ENCODE measurements at places on chromosomes 12 and 14. TPM values are rescaled to one million over a fixed set of nuclear protein-coding genes. Genes with fewer than 3 reads are reported as not detected.

GRCh38 chr14:30385925-30386324, 173.0 kb upstream of the G2E3 start:
- DNase-seq, result no peak

DNA sequence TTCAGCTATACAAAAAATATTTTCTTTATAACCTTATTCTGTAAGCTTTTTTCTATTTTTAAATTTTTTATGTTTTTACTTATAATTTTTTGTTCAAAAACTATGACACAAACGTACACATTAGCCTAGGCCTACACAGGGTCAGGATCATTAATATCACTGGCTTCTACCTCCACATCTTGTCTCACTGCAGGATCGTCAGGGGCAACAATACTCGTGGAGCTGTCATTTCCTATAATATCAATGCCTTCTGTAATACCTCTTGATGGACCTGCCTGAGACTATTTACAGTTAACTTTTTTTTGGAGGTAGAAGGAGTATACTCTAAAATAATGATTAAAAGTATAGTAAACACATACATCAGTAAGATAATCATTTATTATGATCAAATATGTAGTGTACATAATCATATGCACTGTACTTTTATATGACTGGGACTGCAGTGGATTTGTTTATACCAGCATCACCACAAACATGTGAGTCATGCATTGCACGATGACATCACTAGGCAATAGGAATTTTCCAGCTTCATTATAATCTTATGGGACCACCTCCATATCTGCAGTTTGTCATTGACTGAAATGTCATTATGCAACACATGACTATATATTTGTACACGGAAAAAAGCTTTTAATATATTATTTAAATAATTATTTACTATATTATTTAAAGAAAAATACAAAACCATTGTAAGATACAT, 18.5 kb upstream of the PMCH start:
- no peak for DNase-seq

- no peak for DNase-seq
Observed at GRCh38 chr14:64708148-64709004, 4.2 kb downstream of the PLEKHG3 start.

DNA sequence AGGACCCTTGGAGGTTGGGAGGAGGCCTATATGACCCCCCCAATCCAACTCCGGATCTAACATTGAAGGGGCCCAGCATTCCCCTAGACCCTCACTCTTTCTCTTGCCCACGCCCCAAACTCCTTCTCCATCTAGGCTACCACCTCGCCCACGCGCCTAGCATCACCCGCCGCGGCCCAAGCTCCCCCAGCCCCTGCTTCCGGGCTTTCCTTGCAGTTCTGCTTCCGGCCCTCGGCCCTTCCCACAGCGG, 445 bp downstream of the CERS5 start:
- DNase-seq, result no peak

DNA sequence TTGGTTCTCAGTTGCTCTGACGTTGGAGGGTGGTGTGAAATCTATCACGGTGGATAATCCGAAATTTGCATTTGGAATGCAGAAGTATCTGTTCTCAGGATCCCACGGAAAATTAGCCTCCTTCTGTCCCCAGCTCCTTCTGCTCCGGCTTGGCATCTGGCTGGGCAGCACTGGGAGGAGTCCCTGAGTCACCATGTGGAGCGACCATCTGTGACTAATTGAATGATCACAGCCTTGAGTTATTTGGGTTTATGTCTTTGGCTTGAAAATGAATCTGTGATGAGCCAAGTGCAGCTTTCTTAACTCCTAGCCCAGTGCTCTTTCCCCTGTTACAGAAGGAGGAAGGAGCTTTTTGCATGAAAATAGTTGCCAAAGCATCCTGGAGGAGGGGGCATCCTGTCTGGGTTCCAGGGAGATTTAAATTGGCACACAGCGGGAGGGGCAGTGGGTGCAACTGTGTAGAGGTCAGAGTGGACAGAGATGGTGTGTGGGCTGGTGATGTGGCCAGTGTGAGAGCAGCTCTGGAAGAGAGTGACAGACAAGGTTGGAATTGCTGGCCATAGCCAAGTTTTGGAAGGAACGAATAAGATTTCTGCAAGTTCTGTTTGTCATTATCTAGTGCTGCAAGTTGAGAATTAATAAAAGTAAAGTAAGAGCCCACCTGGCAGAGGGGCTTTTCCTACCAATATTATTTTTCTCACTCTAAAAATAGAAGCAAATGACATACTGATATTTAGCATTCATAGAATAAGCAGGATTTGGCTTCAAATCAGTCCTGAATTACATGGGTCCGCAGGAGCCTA, 74.4 kb downstream of the SLC24A4 start:
- DNase-seq, result no peak

- DNase-seq, result no peak
Observed at GRCh38 chr12:5868625-5869295, 76.3 kb downstream of the ANO2 start.

DNA sequence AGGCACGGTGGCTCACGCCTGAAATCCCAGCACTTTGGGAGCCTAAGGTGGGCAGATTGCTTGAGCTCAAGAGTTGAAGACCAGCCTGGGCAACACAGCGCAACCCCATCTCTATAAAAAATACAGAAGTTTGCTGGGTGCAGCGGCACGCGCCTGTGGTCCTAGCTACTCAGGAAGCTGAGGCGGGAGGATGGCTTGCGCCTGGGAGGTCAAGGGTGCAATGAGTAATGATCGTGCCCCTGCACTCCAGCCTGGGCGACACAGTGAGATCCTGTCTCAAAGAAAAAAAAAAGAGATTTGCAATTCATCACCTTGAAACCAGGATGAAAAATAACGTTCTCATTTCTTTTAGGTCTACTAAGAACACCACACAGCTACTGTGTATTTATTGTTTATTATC, 4.0 kb downstream of the STX2 start:
- DNase-seq, result no peak

GRCh38 chr12:126588586-126589249, 1523.5 kb downstream of the AACS start:
- DNase-seq, result no peak

GRCh38 chr14:91829511-91829910, 37.8 kb downstream of the TC2N start:
- no peak for DNase-seq

GRCh38 chr14:96792591-96792990, 4.6 kb upstream of the VRK1 start:
- DNase-seq, result no peak

The RDH16 gene
- polyA plus RNA-seq, result 0.52 TPM

The CAPZA3 gene
- polyA plus RNA-seq, result 0.50 TPM

The CBLN3 gene
- 4.7 TPM for polyA plus RNA-seq

The KCNC2 gene
- 0.73 TPM for polyA plus RNA-seq

The LRRC10 gene
- polyA plus RNA-seq, result not detected

The OR11H6 gene
- not detected for polyA plus RNA-seq

The CISTR gene
- not detected for polyA plus RNA-seq
